ENCODE measurements at places on chromosomes 2 and 18.

DNA sequence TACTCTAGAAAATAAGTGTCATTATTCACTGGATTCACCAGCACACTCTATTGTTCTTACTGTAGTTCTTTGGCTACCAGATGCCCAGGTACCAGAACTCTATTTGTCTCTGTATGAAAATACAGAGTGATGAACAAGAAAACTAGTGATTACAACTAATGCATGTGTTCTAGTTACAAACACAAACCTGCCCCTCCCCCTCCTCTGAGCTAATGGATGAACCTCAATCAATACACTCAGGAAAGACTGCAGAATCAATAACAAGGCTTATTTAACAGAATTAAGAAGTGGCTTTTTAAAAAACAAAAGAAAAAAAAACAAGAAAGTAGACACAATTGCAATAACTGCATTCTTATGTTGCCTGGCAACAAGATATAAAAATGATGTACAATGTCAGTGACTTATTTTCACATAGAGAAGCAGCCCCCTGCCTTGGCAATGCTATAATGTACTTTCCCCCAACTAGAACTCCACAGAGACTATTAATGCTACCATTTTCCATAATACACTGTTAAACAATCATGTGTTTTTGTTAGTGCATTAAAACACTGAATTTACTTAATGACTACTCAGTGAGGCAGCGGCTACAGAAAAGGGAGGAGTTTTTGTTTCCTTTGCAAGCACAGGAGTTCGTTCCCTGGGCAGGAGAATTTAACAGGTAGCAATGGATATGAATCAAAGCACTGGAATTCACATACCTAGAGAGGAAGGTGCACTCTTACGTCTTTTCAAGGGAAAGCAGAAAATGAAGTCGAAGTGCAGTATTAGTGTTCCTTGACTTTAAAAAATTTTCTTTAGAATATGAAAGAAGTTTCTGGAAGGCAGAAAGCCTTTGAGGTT is 318.8 kb upstream of the REV1 start:
- no peak for DNase-seq

DNA sequence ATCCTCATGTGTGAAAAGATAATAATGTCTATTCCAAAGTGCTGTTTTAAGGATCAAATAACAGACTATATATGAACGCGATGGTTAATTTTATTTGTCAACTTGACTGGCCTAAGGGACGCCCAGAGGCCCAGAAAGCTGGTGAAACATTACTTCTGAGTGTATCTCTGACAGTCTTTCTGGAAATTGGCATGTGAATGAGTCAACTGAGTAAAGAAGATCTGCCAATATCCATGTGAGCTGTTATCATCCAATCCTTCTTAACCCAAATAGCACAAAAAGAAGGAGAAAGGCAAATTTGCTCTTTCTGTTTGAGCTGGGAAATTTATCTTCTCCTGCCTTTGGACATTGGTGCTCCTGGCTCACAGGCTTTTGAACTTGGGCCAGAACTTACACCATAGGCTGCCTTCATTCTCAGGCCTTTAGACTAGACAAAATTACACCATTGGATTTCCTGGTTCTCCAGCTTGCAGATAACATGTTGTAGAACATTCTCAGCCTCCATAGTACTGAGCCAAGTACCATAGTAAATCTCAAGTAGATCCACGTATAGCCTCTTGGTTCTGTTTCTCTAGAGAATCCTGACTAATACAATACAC is 114.7 kb upstream of the DOCK10 start:
- no peak for DNase-seq

DNA sequence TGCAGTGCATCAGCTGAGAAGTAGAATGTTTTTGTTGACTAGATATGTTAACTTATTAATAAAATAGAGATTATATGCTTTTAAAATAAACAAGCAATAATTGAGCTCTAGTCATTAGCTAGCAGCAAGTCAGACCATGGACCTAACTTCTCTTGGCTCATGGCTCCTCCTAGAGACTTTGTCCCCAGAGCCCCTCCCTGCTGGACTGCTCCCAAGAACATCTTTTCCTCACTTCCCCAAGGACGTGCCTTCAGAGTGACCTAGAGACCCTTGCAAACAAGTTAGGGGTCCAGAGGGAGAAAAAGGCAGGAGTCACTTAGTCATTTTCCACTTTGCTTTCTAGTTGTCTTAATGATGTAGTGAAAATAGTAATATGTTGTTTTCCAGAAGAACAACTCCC is 312.5 kb upstream of the NRP2 start:
- no peak for DNase-seq

DNA sequence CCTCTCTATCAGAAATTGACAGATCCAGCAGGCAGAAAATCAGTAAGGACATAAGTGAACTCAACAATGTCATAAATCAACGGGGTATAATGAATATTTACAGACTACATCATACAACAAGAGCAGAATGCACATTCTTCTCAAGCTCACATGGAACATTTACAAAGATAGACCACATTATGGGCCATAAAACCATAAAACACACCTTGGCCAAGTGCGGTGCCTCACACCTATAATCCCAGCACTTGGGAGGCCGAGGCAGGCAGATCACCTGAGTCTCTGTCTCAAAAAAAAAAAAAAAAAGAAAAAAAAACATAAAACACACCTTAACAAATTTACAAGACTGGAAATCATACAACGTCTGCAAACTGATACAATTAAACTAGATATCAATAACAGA is 36.7 kb downstream of the FBXO15 start:
- DNase-seq = no peak

DNA sequence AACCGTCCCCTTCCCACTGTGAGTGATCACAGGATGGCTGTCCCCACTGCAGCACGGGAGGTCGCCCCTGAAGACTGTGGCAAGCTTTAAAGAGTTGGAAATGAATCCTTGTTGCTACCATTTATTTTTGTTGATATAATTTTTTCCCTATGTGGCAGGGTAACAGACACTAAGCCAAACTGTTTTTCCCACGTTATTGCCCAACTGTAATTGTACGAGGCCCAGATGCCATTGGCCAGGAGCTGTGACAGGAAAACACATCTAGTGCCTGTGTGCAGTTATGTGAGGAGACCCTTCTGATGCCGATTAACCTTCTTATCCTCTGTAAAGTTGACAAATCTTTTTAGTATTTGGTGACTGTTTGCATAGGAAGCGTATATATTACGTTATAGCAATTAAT is 44.2 kb downstream of the MRPS9 start:
- DNase-seq = no peak

GRCh38 chr2:108634576-108635160 is 84.6 kb upstream of the RANBP2 start:
- DNase-seq = no peak

DNA sequence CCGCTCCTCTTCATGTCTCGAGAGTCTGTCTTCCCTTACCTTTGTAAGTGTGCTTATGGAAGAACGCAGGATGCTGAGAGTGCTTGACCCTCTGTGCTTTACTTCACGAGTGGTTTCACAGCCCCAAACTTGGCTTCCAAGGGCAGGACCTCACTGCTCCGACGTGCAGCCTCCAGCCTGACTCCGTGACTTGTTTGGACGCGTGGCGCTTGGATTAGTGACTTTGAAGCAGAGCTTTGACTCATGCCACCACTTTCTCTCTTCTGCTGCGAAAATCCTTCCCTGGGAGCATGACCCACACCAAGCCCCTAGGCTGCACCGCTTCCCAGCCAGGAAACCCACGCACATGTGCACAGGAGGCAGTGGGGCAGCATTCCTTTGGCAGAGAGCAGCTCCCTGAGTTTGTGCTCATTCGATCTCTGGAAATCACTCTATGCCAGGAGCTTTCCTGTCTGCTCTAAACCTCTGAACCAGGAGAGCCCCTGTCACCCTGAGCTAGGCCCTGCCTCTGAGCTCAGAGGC is 207.8 kb upstream of the HS6ST1 start:
- no peak for DNase-seq

- DNase-seq = no peak
These were observed 7.9 kb downstream of the ARL4C start for GRCh38 chr2:234488913-234489451.

- no peak for DNase-seq
These were observed 9.7 kb downstream of the SMAD7 start for GRCh38 chr18:48940854-48941611.

- no peak for DNase-seq
These were observed 23.3 kb downstream of the REEP1 start for GRCh38 chr2:86314125-86314524.

GRCh38 chr2:82259551-82259950 is 1955.0 kb upstream of the LRRTM1 start:
- DNase-seq = no peak

- no peak for DNase-seq
These were observed 1.4 kb downstream of the ACTR1B start for GRCh38 chr2:97662386-97662894.

DNA sequence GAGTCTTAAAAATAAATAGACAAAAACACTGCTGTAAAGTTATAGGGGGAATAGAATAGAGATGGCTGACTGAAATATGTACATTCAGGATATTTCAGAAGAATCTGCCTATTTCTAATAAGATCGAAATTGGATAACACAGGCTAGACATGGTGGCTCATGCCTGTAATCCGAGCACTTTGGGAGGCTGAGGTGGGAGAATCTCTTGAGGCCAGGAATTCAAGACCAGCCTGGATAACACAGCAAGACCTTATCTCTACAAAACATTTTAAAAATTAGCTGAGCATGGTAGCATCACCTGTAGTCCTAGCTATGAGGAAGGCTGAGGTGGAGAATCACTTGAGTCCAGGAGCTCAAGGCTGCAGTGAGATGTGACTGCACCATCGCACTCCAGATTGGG is 146.6 kb upstream of the CCDC150 start:
- DNase-seq = no peak

DNA sequence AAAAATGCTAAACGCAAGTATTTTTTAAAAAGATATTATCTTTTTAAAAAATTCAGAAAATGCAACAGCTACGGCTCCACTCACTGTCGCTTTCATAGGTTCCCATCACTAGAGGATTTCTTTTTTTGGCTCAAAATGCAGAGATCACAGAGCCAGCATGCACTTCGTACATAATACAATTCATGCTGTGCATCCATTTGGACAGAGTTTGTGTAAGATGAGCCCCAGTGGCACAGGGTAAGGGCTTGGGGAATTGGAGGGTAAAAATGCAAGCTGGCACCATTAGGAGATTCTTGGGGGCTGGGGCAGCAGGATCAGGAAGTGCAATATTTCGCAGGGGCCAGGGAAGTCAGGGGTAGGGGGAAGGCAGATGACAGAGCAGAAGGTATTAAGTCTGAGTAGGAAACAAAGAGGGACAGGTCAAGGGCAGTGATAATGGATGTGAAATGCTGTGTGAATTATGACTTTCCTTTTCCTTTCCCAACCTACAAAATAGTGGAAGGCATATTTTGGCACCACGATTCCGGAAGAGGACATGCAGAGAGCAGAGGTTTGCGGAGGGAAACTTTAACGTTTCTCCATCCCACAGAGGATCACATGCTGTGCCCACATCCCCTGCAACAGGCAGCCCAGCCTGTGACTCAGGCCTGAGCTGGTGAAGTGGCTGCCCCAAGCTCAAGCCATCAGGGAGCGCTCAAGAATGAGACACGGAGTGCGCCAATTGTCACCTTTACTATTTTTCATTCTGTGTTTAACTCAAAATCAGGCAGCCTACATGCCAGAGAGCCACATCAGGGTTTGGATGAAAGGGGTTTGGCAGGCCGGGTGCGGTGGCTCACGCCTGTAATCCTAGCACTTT is 4.7 kb downstream of the CAPG start:
- no peak for DNase-seq

DNA sequence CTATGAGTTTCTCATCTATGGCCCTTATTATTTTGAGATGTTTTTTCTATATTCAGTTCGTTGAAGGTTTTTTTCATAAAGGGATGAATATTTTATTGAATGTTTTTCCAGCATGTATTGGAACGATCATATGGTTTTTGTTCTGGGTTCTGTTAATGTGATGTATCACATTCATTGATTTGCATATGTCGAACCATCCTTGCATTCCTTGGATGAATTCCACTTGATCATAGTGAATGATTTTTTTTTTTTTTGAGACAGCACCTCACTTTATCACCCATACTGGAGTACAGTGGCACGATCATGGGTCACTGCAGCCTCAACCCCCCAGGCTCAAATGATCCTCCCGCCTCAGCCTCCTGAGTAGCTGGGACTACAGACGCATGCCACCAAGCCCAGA is 5.5 kb upstream of the NEMP2 start:
- no peak for DNase-seq

GRCh38 chr18:69636529-69637301 is 236.0 kb downstream of the DOK6 start:
- no peak for DNase-seq

- DNase-seq = no peak
These were observed 42.1 kb upstream of the EVA1A start for GRCh38 chr2:75602724-75603342.

DNA sequence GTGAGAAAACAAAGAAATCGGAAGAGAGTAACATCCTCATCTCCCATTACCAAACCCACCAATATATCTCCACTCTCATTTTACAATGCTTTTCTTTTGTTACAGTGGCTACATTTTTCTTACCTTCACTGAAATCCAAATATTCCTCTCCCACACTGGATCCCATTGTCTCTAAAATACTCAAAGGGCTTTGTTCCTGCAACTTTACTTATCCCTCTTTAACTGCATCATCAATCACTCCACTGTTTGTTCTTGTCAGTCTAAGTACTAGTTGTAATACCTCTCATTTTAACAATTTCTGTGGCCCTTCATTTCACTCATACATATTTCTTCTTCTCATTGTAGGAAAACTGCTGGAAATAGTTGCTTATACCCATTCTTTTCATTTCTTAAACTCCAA is 464.2 kb upstream of the PIK3C3 start:
- DNase-seq = no peak

DNA sequence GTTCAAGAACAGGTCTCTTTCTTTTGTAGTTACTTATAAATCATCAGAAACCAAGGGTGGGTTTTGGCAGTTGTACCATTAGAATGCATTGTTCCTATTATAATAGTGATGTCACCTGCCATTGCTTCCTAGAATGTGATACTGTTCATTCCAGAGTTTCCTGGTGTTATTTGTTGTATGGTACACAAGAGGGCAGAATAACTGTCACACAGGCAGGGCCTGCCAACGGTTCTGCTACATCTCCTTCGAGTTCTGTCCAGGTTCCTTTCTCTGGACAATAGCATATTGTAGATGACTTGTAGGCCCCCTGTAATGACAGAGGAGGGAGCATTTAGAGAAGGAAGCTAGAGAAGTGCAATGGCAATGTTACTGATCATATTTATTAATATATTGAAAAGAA is 98.3 kb downstream of the KLHL14 start:
- DNase-seq = no peak

DNA sequence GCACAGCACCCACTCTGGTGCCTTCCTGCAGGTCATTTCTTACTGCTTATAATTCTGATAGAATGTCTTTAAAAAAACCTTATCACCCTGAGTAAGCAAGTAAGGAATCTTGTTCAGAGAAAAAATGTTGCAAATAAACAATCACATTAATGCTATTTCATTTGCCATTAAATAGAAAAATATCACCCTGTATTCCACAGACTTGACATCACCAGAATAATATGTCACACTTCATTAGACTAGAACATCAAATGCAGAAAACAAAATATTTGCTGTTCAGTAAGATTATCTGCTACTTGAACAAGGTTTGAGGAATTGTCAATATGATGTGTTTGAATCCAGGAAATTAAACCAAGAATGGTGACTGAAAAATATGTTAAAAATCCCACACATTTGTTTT is 236.6 kb upstream of the MMADHC start:
- no peak for DNase-seq

- no peak for DNase-seq
These were observed 14.1 kb upstream of the MEX3C start for GRCh38 chr18:51211552-51211951.
